ENCODE measurements at places on chromosomes 11 and 22.

- no peak for DNase-seq
Measured at GRCh38 chr11:2259466-2259830, 10.9 kb downstream of the ASCL2 start.

DNA sequence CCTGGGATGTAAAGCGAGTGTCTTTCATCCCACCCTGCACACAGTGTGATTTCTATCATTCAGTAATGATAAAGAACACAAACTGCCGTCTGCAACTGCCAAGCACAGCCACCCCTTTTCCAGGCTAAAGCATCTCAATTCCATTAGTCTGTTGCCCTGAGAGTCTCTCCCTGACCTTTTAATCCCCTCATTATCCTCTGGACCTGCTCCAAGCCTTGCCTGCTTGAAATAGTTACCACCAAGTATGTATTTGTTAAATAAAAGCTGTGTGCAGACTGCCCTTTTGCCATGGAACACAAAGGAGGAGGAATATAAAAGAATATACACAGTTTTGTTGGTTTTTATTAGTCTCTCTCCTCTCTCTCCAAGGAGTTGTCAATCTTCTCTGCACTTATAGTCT is 13.0 kb downstream of the GRAP2 start:
- no peak for DNase-seq

DNA sequence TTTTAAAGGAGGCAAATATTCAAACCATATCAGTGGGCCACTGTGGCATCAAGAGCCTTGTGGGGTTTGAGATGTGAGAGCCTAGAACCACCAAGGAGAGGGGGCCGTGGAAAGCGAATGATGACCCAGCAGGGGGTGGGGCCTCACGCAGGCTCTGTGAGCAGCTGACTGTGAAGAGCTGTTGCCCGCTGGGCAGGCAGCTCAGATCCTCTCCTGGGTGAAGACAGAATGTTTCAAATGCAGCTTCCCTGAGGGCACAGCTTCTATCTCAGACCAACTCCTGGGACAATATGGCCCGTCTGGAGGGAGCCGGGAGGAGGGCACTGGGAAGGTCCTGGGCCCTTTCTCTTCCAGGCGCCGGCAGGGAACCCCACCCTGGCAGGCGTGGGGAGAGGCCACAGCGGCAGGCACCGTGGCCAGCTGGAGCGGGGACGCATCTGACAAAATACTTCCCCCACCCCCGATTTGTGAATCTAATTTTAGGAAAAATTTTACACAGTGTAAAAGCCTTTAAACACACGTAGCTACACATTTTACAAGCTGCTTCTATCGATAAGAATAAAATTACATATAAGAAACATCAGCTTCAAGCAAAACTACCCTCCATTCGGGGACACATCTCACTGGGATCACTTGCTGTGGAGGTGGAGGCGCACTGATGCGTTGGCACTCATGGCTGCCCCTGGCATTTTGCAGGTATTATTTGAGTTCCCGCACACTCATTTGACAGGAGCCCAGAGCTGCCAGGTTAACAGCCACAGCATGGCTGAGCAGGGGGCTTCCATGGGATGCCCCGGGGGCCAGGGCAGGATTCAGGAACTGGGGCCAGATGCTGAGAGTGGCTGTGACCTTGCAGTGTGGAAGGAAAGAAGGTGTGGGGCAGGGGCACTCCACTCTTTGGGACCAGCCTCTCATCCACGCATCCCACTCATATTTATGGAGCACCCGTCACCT is 40.3 kb downstream of the PARVG start:
- DNase-seq = no peak

DNA sequence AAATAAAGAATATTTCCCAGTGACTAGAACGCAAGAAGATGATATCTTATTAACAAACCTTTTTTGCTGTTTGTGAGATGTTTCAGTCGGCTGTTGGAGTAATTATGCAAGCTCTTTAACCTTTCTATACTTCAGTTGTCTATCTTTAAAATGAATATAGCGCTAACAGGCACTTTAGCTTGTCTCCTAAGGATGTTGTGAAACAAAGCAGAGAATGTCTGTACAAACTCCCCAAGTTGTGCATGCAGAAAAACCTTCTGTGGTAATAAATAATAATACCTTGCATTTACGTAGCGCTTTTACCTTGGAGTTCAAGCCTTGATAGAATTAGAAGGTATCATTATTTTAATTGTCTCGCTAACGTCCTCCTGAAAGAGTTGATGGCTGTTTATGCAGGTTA is 1.9 kb upstream of the KDM2A start:
- no peak for DNase-seq

GRCh38 chr11:101862391-101863233 is 52.2 kb upstream of the CEP126 start:
- DNase-seq = no peak

- DNase-seq = no peak
Measured at GRCh38 chr22:17460895-17461294, 91.6 kb downstream of the CECR2 start.

DNA sequence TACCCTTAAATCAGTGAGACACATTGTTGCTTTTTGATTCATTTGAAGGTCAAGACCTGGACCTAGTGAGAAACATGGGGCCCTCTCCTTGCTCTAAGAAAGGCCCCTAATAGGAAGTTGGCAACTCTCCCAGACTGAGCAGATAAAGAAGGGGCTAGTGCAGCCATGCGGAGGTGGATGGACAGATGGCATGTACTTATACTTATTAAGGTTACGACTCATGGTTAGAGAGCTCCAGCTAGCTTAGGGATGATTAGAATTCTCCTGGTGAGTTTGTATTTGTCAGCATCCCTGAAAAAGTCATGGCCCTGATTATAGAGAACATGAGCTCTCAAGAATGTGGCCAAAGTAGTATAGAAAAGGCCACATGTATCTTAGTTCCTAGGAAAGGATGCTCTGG is 112.1 kb upstream of the BDNF start:
- no peak for DNase-seq

GRCh38 chr11:116302756-116303155 is 470.0 kb downstream of the BUD13 start:
- DNase-seq = no peak

DNA sequence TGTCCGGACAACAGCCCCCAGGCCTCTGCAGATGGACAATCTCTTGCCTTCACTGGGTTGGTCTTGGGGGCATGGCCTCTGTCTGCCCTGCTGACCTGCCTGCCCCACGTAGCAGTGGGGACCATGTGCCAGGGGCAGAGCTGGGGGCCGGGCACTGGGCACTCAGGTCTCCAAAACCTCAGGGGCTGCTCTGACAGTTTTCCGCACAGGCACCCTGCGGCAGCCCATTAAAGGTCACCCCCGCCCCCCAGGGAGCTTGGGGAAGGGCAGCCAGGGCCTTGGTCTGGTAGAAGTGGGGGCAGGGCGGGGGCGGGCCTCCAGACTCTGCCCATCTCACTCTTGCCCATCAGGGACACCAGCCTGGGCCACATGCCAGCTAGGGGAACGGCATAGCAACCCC is 49.9 kb downstream of the WNT7B start:
- DNase-seq = no peak

- DNase-seq = no peak
Measured at GRCh38 chr22:26170795-26171580, 1.7 kb downstream of the SEZ6L start.

DNA sequence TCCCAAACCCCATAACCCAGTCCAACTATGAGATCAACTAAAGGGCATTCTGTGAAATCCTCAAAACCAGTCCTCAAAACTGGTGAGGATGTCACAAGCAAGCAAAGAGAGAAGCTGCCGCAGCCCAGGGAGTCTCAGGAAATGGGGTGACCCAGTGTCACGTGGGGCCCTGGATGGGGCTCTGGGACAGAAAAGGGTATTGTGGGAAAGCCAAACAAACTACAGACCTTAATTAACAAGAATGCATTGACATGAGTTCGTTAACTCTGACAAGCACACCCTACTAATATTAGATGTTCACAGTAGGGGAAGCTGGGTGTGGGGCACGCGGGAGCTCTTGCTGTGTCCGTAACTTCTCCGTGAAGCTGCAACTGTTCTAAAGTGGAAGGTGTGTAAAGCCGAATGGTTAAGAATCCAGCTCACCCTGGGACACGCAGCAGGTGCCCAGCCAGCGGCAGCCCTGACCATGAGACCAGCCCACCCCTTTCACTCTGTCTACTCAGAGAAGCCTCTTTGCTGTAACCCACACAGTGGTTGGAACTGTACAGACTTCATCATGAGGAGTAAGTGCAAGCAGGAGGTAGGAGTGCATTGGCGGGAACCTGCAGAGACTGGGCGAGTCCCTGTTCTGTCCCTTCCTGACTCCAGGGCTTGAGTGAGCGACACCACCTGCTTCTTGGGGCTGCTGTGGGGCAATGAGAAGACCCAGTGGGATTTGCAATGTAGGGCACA is 17.9 kb downstream of the LINC01488 start:
- no peak for DNase-seq

GRCh38 chr22:43114958-43115357 is 4.4 kb downstream of the BIK start:
- DNase-seq = no peak

DNA sequence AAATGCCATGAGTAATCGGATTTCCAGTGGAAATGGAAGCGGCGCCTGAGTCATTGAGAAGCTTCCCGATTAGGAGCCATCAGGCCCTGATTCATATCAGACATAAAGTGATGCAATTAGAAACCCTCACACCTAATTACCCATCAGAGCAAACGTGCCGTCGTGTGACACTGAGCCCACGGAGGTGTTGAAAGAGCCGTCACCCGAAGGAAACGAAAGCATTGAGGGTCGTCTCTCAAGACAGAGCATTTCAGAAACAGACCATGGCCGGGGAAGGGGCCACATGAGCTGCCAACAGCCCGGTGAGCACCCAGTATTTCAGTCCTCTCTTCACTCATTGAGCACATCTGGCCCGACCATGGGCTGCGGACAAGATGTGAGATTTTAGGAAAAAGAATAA is 829.3 kb downstream of the TBC1D22A start:
- DNase-seq = no peak

DNA sequence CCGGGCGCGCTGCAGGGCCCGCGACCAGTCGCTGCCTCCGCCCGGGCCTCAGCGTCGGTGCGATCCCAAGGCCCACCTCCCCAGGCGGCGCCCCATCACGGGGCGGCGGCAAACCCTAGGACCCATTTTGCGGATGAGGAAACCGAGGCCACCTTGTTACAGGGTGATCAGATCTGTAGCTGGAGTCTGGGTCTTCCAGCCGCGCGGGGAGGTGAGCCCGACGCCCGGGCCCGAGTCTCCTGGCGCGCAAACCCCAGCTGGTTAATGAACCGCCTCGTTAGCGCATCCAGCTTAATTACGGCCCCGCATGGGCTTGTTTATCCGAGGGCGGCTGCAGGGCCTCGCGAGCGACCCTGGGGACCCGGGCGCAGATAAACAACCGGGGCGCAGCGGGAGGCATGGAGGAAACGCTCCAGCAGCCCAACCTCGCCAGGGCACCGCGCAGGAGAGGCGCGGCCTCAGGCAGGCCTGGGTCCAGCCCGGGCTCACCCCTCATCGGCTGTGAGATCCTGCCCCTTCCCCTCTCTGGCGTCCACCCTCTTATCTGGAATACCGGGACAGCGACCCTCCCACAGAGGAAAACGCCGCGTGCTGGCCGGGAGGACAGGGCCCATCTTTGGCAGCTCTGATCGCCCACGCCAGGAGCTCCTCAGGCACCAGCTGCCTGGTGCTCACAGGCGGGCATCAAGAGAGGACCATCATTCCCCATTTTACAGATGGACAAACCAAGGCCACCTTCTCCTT is 14.7 kb downstream of the OTUB1 start:
- DNase-seq = no peak

GRCh38 chr11:104946907-104947306 is 21.5 kb downstream of the CASP4 start:
- DNase-seq = no peak

Measured in muscle of arm (tissue), 14 donors.